ENCODE measurements at places on chromosomes 7 and 10.

GRCh38 chr10:2985729-2986232 lies 81.6 kb upstream of the PFKP start:
- no peak for DNase-seq

- DNase-seq, result no peak
Measured at GRCh38 chr10:6667679-6668270, 87.7 kb upstream of the PRKCQ start.

GRCh38 chr10:3537518-3537917 lies 247.5 kb downstream of the KLF6 start:
- no peak for DNase-seq

- DNase-seq, result no peak
Measured at GRCh38 chr7:116087291-116087690, 56.7 kb upstream of the TFEC start.

DNA sequence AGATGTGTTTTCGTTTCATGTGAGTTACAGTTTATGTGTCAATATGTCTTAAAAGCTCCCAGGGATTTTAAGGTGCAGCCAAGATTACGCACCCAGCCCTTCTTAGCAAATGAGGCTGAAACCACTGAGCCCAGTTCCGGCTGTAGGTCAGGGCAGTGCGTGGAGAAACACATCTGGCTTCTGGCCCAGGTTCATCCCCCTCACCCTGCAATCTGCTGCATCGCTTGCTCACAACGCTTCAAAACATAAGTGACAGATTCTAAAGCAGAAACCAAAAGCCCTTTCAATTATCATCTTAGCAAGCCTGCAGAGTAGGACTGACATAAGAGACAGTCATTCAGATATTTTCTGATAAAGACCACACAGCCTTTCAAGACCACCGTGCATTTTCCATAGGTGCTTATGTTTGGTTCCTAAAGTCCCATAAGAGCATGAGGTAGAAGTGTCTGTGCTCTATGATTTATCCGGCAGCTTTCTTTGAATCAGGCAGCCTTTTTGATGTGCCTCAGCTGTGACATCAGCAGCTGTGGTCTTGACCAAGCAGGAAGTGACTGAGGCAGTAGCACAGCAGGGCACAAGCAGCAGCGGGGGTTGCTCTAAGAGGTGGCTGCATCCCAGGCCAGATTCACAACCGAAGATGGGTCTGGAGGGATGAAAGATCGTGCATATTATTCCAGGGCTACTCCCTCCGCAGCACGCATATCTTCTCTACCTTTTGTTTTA lies 72.1 kb upstream of the LYZL2 start:
- DNase-seq, result peak; percentile 95

DNA sequence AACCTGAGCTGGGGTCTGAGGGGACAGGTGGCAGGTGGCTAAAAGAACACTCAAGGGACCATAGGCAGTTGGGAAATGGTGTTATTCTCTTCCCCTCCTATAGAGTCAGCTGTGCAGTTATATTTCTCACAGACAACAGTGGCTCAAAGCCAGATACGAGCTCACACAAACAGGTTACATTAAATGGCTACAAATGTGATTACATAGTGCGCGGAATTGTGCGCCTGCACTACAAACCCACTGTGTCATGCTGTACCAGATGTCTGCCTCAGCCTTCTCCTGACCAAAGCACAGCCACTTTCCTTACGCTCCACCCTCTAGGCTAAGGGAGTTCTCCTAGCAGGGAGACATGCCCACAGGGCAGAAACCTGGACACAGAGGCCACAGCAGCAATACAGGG lies 387.2 kb downstream of the CNTNAP2 start:
- DNase-seq, result no peak
